Lung (tissue), 17 donors: ENCODE measurements at places on chromosomes 5 and 9. TPM values are rescaled to one million over a fixed set of nuclear protein-coding genes. Genes with fewer than 3 reads are reported as not detected.

GRCh38 chr5:88607492-88607891, 275.5 kb downstream of the MEF2C start:
- DNase-seq: no peak

- DNase-seq: no peak
Observed at GRCh38 chr5:59090323-59090722, 507.4 kb downstream of the RAB3C start.

GRCh38 chr5:65695896-65696295, 26.0 kb downstream of the SGTB start:
- no peak for DNase-seq

DNA sequence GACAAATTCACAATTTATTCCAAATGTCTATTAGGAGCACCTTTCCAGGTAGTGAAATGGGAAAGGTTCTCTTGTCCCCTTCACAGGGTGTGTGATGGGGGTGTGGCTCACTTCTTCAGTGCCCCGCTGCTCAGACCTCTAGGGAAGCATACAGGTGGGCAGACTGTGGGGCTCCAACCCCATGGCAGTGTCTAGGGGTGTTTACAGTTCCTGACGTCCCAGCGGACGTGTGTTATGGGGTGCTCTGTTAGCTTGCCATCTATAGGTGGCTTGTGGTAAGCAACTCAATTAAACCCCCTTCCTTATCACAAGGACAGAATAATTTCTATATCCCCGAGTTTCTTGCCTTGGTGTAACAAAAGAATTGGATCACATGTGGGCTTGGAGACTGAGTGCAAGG, 67.4 kb upstream of the SPINK5 start:
- no peak for DNase-seq

GRCh38 chr5:10457682-10458574, 16.2 kb downstream of the ROPN1L start:
- peak; percentile 30 for DNase-seq

- DNase-seq: no peak
Observed at GRCh38 chr9:31604531-31604930, 779.9 kb upstream of the ACO1 start.

GRCh38 chr9:127626752-127627493, 14.8 kb downstream of the STXBP1 start:
- no peak for DNase-seq

DNA sequence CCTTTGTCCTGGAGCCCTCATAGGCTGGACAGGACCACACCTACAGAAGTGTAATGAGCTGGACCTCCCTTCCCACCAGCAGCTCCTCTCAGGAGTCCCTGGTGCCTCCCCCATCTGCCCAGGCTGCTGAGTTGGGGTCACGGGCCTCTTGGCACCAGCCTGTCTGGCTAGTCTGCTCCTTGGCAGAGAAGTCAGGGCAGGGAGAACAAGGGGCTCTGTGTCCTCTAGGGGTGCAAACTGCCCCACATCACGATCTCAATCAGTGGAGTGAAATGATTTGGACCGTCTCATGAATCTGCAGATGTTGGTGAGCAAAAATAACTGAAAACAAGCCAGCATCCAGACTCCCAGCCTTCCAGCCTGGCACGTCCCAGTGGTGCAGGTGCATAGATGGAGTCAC, 14.9 kb upstream of the GFPT2 start:
- no peak for DNase-seq

GRCh38 chr9:129561594-129562281, 59.2 kb downstream of the C9orf50 start:
- DNase-seq: peak; percentile 91

- DNase-seq: peak; percentile 94
Observed at GRCh38 chr5:141476132-141476911, 556 bp downstream of the PCDHGC3 start.

DNA sequence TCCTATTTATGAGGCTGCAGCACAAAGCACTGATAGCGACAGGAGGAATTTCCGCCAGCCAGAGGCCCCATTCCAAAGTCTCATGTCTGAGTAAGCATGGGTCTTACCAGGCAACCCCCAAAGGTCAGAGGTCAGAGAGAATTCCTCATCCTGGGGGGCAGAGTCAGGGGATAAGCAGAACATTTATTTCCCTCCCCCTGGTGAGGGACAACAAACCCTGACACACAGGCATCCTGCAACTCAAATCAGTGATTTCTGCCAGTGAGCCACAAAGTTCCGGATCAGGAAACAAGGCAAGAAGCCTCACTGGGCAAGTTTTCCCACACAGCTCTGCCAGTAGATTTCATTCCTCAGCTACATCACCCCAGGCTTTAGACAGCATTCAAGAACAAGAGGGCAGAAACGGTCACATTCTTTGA, 37.0 kb downstream of the ADAMTS12 start:
- DNase-seq: peak; percentile 54

TEK gene
- total RNA-seq: 76.1 TPM

F2RL2 gene
- total RNA-seq: 0.80 TPM

HOMER1 gene
- 15.4 TPM for total RNA-seq

S1PR3 gene
- 14.5 TPM for total RNA-seq
